ENCODE measurements at places on chromosomes 4 and X.
A peak's percentile ranks its signal among the peaks of the same experiment; 100 is the strongest.

DNA sequence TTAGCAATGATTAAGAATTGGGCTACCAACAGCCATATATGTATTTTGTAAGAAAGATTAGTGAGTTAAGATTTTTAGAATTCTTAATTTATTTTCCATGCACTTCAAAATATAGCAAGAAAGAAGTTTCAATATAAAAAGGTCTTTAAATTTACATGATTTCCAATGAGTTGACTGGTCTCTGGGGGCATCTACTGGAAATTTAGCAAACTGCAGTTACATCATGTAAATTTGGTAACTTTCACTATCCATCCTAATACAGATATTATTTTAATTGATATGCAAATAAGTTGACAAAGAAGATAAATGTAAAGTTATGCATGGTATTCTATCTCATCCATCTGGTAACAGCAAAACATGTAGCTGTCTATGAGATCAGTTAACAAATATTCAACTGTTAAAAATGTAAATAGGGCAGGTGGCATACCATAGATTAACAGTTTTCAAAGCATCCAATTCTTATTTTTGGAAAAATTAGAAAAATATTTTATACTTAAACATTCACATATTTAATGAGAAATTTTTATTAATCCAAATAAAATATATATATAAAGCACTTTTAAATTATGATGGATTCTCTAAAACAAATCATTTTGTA is 29.1 kb downstream of the TTC29 start:
- no peak for DNase-seq

DNA sequence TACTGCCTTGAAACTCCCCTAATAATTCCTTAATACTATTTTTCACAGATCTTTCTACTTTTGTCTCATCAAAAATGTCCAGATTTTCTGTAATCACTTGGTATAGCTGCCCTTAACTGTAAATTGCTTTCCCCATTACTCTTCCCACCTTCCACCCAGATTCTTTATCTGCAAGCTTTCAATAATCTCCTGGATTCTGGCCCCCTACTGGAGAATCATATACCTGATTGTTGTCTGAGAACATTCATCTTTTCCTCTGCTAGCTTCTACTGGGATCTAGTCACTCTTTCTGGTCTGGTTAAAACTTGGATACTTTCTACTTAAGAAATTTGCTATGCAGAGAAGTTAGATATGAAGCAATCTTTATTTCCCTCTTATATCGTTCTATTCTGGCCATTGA is 552.6 kb downstream of the PCDH19 start:
- no peak for DNase-seq

GRCh38 chr4:19823781-19824180 is 427.9 kb upstream of the SLIT2 start:
- DNase-seq = no peak

DNA sequence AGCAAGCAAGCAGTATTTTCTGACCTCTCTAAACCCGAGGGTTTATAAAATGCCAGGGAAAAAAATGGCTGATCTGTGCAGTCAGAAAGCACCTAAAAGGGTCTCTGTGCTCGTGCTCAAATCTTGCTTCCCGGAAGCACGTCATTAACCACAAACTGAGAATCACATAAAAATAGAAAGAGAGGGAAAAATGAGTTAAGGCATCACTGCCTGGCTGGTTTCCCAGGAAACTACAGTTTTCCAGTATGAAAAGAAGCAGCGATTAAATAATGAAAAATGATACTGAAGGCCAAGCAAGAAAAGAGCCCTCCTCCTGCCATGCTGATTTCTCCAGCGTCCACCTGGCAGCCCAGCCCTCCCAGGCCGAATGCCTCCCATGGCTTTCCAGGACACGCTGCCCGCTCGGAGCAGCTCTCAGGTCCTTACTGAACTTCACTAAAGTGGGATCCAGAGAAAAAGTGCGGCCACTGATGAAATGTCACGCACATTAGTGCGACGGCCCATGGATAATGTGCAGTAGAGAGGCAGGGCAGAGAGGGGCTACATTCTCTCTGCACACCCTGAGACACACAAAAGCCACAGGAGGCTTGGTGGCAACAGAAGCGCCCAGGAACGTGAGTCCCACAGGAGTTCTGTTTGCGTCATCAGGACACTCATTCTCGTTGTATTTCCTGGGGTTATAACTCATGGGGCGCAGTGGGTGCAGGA is 80.4 kb downstream of the WFS1 start:
- DNase-seq = no peak

DNA sequence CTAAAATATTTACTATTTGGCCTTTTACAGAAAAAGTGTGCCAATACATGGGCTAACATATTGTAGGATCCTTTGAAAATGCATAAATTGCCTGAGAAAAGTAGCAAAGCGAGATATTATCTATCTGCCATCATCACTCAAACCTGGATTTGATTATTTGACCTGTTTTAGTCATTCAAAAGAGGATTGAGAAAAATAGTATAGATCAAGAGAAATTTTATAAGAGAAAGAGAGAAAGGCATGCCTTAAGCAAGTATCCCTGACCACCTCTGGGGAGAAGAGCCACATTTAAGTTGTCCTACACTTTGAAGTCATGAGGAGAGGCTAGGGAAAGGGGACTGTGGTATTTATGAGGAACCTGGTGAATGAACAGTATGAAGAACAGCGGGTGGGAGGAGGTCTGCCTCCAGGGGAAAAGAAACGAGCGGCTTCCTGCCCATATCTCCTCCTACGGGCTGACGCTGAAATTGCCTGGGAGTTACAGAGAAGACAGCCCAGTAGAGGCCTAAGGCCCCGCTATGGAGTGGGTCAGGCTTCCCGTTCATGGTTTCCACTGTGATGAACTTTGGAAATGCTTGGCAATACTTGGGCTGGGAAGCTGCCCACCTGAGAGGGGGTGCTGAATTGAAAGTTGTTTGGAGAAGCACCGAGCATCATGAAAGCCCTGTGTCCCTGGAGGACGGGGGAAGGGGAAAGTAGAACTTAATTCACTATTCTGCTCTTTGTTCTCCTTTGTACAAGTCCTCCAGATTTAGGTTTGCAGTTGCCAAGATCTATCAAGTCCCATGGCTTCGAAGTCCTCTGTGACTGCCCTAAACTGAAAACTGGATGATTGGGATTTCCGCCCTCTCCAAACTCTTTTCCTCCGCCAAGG is 106.9 kb upstream of the ACSL4 start:
- DNase-seq = no peak

- DNase-seq = no peak
Measured at GRCh38 chrX:113274791-113275190, 434.2 kb upstream of the AMOT start.

DNA sequence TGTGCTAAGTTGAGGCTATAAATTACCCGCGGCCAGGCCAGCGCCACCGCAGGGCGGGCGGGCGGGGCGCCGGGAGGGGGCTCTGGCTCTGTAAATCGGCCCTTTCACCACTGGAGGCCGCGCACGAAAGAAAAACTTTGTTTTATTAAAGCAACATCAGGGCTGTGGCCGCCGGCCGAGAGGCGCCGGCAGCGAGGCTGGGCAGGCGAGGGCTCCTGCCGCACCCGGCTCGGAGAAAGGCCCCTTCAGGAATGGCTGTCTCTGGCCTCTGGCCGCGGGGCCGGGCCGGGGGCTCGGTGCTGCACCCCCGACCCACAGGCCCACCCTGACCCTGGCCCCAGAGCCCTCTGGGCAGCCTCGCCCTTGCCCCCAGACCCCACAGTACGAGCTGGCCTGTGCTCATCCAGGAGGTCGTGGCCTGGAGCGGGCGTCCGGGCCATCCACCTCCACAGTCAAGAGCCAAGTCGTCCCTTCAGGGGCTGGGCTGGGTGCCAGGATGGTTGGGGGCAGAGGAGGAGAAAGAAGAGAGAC is 29.5 kb upstream of the FGFR3 start:
- no peak for DNase-seq

- peak; percentile 17 for DNase-seq
Measured at GRCh38 chrX:103214870-103215424, at the start of gene BEX4. Gene BEX4, plus strand, starts transcription at chrX:103215108. Its CDS starts 1,046 bp downstream, at chrX:103216154.

- DNase-seq = no peak
Measured at GRCh38 chrX:71489540-71489939, 43.4 kb upstream of the OGT start.

GRCh38 chrX:154092371-154092770 is 5.1 kb downstream of the MECP2 start:
- no peak for DNase-seq

GRCh38 chr4:38131371-38132091 is 171.3 kb downstream of the PTTG2 start:
- DNase-seq = peak; percentile 5

- DNase-seq = no peak
Measured at GRCh38 chr4:137213372-137214173, 318.7 kb downstream of the PCDH18 start.

DNA sequence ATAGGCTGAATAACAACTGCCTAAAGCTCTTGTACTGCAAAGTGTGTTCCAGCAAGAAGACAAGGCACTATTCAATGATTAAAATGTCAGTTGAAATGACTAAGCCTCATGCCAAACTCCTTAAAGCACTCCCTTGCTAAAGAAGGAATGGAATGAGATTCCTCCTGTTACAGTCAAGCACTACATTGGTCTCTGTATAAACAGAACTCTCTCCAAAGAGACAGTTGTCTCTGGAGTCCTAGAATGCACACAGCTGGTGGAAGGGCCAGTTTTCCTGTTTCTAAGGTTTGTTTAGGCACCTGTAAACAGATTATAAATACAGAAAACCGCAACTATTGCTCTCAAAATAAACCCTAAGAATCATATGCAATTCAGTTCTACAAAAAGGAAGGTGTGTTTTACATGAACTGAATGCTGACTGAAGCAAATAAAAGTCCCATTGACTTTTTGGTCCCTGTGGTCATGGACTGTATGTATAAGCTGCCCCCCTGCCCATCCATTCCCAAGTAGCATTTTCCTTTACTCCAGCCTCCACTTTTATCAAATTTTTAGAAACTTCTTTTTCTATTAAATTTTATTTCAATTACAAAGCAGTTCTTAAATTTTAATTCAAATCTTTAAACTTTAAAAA is 47.0 kb downstream of the FAT1 start:
- DNase-seq = no peak

DNA sequence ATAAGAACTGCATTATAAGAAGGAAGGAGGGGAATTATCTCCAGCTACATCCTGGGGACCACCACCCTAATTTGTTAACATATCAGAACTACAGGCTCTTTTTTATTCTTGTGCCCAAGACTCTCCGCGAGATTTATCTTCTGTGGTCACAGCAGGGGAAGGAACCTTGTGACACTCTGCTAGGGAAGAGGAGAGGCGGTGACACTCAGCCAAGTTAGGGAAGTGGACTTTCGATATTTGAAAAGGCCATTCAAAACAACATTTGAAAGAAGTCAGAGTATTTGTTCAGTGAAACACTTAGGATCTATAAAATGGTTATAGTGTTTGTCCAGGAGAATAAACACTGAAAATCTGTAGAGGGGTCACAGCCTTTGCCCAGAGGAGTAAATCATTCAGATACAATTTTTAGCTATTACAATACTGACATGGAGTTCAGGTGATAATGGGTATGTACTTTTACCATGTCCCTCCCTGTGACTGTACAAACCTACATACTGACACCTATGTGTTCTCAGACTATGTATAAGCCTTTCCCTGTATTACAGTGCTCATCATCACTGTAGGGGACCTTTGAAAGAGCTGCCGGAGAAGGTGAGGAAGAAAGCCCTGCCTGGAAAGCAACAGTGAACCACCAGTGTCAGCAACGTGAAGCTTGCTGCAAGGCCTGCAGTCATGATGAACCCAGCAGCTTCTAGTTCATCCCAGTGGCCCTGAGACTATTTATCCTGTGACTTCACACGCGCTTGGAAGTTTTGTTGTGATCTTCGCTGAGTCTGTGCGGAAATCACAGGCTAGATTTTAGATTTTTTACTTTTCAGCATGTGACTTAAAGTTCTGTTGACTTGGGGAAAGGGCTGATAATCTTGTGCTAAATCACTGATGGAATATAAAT is 8.5 kb upstream of the PTTG2 start:
- no peak for DNase-seq

- no peak for DNase-seq
Measured at GRCh38 chr4:162557516-162558106, 393.8 kb upstream of the FSTL5 start.

GRCh38 chrX:110698696-110699095 is 96.9 kb downstream of the CHRDL1 start:
- no peak for DNase-seq

DNA sequence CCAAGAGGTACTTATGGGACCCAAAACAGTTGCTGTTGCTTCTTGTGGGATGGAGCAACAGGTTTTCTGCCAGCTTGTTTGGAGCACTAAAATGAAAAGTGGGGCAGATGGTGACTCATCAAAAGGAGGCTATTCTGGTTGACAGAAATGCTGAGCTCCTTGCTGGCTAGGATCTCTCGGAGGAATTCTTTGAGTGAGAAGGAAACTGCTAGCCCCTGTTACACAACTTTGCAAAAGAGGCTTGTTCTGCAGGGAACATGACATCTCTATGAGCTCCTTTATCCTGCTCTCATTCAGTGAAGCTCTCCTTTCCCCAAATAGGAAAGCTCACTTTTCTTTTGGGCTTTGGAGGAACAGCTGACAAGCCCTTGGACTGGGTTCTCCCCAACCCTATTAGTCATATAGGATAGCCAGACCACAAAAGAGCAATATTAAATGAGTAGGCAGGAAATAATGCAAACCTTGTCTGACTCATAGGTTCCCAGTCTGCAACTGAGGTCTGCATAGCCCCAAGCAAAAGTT is 108.3 kb downstream of the CDS1 start:
- DNase-seq = no peak

DNA sequence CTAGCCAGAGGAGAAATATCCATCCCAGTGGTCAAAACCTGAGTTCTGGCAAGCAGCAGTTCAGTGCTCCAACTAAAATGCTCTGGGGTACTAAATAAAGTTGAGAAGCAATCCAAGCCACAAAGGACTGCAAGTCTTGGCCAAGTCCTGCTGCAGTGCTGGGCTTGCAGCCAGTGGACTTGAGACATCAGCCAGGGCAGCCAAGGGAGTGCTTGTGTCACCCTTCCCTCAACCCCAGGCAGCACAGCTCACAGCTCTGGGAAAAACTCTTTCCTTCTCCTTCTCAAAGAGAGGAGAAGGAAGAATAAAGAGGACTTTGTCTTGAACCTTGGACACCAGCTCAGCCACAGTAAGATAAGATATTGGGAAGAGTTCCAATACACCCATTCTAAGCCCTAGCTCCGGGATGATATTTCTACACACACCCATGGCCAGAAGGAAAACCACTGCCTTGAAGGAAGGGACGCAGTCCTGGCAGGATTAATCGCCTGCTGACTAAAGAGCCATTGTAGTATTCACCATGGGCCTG is 99.8 kb downstream of the PTCHD1 start:
- no peak for DNase-seq

DNA sequence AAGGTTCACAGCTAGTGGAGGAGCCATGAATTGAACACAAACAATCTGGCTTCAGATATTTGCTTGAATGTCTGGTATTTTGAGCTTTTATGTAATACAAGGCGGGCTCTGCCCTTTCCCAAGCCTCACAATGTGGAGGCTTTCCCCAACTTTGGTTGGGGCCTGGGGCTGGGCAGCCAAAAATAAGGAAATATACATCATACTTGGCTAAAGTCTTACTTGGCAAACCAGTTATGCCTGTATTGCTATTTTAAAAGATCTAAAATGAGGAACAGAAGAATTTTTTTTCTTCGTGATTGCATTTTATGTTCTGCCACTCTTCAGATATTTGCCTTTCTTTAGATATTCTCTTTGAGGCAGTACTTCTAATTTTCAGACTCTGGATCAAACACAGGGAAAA is 26.1 kb downstream of the ARFIP1 start:
- no peak for DNase-seq

GRCh38 chr4:137640156-137640837 is 108.0 kb upstream of the PCDH18 start:
- no peak for DNase-seq

GRCh38 chrX:23633834-23634580 is 33.3 kb upstream of the PRDX4 start:
- DNase-seq = no peak
